ENCODE measurements at places on chromosomes 4 and X.
A peak's percentile ranks its signal among the peaks of the same experiment; 100 is the strongest.

GRCh38 chr4:103075894-103076746 lies 441 bp downstream of the SLC9B2 start:
- peak; percentile 80 for DNase-seq

GRCh38 chr4:114229706-114230105 lies 250.3 kb upstream of the ARSJ start:
- no peak for DNase-seq

DNA sequence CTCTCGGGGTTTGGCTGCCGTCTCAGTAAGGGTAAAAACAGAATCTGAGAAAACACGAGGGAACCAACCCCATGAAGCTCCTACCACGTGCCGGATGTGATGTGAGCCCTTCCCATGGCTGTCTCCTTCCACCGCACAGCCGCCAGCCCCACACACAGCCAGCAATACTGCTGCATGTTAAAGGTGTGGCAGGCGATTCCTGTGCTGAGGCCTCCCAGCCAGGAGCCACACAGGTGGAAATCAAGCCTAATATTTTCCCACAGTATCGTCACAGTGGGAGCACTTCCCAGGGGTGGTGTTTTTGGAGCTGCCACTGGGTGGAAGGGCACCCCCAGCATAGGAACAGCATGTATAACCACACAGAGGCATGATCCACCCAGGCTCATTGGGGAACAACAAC lies 77.5 kb downstream of the SLC2A9 start:
- DNase-seq, result no peak

DNA sequence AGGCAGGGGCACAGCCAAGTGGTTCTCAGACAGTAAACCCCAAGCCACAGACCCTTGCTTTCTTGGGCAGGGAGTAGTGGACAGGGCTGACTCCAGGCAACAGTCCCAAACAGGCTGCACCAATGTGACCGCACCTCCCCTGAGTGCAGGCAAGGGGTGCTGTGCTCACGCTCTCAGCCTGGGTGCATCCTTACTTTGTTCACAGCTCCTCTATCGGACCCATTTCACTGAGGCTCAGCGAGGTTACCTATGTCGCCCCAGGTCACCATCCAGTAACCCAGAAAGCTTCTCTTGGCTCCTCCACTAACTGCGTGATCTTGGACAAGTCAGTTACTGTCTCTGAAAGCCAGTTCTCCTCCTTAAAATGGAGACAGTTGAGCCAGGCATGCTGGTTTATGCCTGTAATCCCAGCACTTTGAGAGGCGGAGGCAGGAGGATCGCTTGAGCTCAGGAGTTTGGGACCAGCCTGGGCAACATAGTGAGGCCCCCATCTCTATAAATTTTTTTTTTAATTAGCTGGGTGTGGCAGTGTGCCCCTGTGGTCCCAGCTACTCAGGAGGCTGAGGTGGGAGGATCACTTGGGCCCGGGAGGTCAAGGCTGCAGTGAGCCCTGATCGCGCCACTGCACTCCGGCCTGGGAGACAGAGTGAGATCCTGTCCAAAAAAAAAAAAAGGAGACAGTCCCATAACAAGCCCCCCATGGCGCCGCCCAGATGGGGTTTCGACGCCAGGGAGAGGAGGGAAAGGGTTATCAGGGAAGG lies 823 bp upstream of the MAN2B2 start:
- DNase-seq, result no peak

DNA sequence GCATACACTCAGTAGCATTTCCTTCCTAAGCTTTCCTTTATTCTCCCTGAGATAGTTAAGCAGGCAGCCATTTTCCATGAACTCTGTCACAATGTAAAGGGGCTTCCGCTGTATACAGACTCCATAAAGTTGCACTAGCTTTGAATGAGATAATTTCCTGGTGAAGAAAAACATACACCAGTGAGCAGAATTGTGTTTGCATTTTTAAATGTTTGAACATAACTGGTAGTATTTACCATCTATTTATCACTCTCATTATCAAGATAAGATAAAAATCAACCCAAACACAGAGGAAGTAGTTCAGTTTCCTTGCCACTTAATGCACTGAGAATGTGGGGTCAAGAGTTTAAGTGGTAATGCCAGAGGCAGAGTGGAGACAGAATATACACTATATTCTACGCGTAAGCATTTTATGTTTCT lies 54.1 kb downstream of the TXK start:
- DNase-seq, result no peak

GRCh38 chr4:184200296-184200695 lies 17.4 kb downstream of the ENPP6 start:
- no peak for DNase-seq

GRCh38 chr4:76485450-76485849 lies 50.4 kb downstream of the SHROOM3 start:
- DNase-seq, result no peak

DNA sequence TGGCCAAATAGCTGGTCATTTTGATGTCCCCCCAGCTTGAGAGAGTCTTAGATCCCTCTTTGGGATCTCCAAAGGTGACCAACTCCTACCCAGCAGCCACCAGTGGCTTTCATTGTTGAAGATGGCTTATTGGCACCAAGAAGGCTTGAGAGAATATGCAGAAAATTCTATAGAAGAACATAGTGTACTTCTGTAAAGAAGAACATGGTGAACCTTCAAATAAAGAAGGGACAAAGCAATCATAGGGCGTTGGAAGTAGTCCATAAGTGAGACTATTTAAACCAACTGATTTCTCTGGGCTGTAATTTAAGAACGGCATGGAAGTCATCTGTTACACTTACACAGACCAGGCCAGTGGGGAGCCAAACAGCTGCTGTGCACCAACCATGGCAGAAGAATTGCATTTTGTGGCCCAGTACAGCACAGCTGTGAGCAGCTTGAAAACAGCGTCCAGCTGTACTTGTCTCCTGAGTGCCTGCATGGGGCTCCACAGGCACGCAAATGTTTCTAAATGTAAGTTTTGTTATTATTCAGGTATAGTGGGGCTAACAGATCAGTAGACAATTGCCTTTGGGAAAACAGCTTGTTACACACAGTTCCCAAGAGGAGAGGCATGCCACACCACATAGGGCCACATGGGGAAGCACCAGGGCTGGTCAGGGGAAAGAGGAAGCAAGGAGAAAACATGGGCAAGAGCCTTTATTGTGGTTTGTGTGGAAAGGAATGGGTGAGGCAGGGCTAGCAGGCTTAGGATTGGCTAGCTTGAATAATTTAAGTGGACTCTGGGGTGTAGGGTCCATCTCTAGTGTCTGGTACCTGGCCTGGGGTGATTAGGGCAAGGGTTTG lies 125.0 kb downstream of the ARHGAP6 start:
- no peak for DNase-seq

- DNase-seq, result no peak
These were observed 123.5 kb downstream of the GABRB1 start for GRCh38 chr4:47154816-47155370.

DNA sequence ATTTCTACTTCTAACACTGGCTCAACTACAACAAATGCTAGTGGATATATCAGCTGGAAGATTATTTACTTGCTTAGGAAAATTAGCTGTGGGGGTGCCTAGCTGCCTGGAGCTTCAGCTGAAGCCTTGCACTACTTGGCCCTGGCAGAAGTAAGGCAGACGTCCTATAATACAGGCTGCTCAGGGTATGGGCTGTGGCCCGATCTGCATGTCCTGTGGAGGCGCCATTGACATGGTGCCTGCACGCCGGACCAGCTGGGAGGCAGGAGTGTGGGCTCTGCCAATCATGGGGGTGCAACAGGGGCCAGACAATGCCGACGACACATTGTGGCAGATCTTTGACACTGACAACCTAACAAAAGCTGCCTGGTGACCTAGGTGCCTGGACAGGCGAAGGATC lies 31.6 kb upstream of the UCP1 start:
- DNase-seq, result no peak

DNA sequence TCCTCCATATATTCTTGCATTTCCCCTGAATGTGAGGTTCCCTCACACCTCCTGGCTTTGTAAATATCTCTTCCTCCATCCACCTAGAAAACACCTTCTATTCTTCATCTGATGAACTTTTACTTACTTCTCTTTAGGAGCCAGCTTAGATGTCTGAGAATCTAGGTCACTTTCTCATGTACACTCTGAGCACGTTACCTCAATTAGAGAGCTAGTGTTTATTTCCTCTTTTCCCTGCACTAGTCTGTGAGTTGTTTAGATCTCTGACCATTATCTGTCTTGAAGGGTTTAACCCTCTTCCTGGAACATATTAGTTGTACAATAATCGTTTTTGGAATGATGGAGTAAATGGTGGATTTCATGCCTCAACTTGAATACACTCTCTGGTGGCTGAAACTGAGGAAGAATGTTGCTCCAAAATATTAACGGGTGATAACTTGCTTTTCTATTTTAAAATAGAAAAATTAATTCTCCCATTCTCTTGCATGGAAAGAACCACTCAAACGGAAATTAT lies 8.5 kb upstream of the NEIL3 start:
- DNase-seq, result no peak

DNA sequence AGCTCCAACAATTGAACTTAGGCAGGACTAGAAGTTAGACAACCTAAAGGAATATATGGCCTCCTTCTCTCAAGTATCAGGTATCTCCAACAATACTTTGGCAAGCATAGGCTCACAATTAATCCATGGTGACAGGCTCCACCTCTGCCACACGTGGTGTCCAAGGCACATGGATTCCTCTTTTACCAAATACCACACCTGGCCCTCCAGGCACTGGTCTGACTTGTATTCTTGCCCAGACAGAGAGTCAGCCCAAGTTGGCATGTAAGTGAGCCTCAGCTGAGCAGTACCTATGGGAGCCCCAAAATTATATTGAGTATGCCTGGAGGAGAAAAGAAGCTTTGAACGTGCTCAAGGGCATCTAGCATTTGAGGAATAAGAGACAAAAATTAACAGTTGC lies 19.6 kb downstream of the SRPX2 start:
- no peak for DNase-seq

- DNase-seq, result no peak
These were observed 156.2 kb upstream of the PPP1R2C start for GRCh38 chrX:42934020-42934726.

DNA sequence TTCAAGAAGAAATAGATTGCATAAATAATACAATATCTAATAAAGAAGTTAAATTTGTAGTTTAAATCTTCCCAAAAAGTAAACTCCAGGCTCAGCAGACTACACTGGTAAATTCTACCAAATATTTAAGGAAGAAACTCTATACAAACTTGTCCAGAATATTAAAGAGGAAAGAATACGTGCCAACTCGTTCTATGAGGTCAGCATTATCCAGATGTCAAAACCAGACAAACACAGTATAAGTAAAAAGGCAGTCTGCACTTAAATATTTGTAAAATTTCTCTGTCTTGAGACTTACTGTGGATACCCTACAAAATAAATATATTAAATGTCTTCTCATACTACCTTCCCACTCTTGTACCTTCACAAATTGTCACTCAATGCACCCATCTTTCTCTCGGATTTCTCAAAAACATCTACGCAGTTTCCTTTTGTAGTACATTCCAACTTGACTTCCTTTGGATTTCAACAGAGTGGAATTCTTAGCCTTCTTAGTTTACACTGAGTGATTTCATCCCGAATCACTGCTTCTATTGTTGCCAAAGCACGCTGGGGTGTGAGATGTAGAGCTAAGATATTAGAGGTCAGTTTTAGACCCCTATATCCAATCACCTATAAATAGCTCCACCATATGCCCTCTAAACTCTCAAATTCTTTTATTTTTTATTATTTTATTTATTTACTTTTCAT lies 71.6 kb upstream of the MAB21L2 start:
- no peak for DNase-seq

DNA sequence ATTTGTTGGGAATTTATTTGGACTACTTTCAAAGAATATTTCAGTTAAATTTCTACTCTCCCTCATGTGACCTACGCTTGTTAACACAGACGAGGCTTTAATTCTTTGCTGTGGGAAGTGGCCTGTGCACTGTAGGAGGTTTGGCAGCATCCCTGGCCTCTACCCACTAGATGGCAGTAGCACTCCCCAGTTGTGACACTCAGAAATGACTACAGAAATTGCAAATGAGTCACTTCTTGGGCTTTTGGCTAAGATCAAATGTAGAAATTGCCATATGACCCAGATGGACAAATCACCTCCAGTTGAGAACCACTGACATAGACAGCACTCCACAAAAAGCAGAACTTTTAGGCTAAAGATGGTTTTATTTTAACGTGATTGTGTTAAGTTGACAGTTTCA lies 22.1 kb downstream of the PIR start:
- peak; percentile 71 for DNase-seq

GRCh38 chr4:15147714-15148113 lies 145.4 kb downstream of the CPEB2 start:
- DNase-seq, result no peak

DNA sequence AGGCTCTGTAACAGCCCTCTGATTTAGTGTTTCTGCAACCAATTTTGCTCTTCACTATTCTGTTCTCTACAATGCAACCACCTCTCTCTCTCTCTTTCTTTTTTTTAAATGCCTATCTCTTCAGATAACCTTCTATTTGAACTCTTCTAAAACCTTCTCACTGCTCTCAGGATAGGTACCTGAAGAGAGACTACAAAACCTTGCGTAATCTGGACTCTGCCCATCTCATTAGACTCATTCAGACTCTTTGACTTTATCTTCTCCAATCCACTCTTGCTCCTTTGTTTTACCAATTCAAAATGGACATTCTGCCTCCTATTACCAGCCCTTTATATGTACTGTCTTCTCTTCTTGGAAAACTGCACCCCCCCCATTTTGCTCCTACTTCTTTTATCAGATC lies 291.6 kb downstream of the CAMK2D start:
- no peak for DNase-seq

GRCh38 chrX:109795682-109796081 lies 62.6 kb upstream of the ACSL4 start:
- no peak for DNase-seq

DNA sequence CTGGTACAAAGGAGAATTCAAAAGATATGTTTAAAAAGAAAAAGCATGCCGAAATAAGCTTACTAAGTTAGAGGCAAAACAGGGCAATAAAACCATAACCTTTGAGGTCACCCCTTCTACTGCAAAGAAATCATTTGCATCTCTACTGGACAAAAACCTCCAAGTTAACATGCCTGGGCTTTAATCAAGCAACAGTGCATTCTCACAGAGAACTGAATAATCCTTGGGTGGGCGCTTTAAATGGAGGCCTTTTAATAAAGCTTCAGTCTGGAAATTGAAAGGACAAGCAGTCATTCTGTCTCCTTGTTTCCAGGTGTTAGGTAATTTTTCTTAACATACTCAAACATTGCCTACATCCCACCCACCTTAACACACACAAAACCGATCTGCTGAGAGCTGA lies 34.6 kb upstream of the SMS start:
- DNase-seq, result no peak

DNA sequence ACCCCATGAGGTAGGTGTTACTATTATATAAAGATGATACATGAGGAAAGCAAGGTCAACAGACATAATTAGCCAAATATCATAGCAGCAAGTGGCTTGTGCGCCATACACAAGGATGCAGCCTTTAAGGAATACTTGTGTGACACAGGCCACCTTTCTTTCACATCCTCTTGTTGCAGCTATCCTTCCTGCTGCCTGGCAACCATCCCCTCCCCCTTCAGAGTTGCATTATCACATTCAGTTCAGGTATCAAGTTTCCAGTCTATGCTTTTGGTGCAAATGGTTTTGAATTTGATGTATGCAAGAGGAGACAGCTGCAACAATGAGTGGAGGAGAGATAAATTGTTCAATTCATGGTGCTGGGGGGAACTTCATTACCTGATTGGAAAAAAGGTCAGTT lies 6.4 kb downstream of the ZCCHC18 start:
- no peak for DNase-seq
